ENCODE measurements at places on chromosomes 2 and 18.

DNA sequence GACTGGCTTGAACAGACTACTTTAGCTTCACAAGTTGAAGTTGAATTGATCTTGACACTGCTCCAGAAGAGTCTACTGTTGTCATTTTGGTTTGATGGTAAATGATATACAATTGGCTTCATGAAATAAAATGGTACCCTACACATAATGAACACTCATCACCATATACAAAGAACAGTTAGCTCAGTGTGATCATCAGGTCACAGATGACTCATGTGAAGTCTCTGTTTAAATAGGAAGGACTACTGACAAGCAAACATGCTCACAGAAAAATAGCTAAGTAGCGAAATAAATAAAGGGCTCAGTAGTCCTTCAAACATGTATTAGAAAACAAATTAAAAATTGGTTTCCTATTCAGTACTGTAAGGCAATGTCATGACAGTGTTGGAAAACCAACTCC is 96.2 kb downstream of the MEIS1 start:
- no peak for DNase-seq

DNA sequence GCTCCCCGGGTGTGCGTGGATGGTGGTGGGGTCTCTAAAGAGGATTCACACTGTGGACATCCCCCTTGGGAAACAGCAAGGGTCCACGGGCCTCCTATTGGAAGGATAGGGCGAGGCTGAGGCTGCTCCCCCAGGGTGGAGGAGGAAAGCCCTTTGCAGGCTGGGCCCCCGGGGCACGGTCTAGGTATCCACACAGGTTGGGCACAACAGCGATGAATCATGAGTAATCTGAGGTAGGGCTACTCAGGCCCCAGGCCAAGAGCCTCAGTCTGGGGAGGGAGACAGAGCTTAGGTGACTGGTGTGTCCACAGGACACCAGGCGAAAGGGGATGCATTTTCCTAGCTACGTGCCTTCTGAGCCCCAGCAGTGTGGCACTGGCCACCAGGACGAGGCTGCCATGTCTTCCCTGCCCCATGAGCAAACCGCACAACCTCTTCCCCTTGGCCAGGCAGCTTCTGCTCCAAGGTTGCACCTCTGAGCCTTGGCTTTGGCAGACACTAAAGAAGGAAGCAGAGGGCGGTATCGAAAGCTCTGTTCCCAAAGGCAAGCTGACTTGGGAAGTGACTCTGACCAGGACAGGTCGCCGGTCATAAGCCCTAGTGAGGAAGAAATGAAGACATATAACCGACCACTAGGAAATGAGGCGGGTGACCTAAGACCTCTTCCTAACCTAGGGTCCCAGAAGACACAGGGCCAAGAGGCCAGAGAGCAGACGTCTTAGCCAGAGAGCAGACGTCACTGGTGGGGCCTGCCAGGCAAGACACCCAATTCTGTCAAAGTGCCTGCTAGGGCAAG is 14.6 kb upstream of the SEMA4C start:
- DNase-seq: no peak

GRCh38 chr2:201969938-201970785 is 63.5 kb upstream of the FZD7 start:
- DNase-seq: no peak

DNA sequence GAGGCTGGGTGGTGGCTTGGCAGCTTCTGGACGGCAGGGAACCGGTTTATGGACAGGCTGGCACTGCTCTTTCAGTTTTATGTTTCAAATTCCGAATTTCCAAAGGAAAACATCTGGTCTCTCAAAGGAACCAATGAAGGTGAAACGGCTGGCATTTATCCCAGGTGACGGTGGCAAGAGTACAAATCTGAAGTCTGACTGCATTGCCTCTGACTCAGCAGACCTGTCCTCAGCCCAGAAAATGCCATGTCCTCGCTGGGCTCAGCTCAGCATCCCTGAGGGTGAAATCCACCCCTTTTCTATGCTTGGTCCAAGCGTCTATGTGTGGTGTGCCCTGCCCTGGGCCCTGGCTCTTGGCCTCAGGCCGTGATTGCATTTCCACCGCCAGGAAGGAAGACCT is 38.1 kb downstream of the NAPG start:
- no peak for DNase-seq

GRCh38 chr18:12886498-12887126 is 2.6 kb upstream of the PTPN2 start:
- peak; percentile 42 for DNase-seq

- no peak for DNase-seq
Measured at GRCh38 chr2:152488075-152488474, 153.1 kb downstream of the FMNL2 start.

- DNase-seq: no peak
Measured at GRCh38 chr2:144366825-144367429, 153.0 kb downstream of the ZEB2 start.

DNA sequence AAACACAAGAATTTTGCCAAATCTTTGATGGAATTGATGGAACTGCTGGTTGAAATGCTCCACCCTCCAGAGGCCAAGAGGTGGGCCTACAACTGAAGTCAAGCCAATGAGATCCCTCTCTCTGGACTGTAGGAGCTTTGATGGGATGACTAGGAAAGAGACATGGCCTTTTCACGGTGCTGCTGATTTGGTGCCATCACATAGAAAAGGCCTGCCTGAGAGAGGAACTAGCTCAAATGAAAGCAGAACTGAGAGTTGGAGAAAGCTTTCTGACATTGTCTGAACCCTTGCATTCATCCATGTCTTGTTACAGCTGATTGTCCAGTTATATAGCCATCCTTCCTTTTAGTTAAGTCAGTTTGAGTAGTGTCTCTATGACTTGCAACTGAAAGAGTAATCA is 283.8 kb upstream of the LYPD1 start:
- no peak for DNase-seq

DNA sequence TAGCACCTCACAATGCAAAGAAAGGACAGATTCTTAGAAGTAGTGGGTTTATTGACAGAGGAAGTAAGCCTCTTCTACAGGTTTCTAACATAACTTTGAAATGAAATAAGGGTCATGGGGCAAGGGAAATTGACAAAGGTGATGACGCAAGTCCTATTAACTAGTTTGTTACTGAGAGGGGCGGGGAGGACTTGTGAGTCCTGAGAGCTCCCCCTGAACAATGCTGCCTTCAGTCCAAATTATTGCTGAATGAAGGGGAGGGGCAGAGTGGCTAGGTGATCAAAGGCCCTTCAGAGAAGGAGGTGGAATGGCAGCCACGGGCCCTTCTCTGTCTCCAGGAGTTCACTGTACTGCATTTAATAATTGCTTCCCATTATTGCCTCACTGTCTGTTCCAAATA is 390.0 kb downstream of the MEIS1 start:
- no peak for DNase-seq

- no peak for DNase-seq
Measured at GRCh38 chr2:230564805-230565779, 147.6 kb upstream of the CAB39 start.

- no peak for DNase-seq
Measured at GRCh38 chr18:27728659-27729058, 448.3 kb downstream of the CDH2 start.

GRCh38 chr2:164839914-164840457 is 1.6 kb downstream of the COBLL1 start:
- no peak for DNase-seq

DNA sequence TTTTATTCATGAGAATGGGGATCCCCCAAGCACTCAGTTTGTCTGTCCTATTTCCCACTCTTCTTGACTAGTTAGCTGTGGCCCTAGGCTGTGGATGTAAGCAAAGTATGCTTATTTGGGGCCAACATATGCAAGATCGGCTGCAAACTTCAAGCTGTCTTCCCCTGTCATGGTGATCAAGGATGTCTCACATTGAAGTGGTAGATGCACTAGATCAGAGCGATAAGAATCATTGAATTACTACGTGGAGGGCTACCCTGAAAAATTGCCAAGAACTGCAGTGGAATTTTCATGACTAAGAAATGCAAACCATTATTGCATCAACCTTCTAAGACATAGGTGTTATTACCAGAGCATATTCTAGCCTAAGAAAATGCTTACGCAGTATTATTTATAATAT is 527.4 kb downstream of the RNF144A start:
- DNase-seq: no peak

DNA sequence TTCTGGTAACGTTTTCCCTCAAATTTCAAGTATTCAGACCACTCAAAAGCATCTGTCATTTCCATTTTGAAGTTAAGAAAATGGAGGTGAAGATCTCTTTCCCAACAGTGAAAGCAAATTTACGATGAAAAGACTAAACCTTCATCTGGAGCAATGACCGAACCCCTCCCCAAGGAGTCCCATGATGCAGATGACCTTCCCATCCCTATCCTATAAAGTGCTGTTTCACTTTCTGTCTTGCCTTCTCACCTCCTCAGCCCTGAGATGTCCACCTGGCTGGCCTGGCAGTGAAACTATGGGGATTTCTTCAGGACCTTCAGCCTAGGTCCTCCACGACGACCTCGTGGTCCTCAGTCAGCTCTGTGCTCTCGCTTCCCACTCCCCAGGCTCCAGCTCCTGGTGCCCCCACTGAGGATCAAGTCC is 925 bp upstream of the NPC1 start:
- no peak for DNase-seq

DNA sequence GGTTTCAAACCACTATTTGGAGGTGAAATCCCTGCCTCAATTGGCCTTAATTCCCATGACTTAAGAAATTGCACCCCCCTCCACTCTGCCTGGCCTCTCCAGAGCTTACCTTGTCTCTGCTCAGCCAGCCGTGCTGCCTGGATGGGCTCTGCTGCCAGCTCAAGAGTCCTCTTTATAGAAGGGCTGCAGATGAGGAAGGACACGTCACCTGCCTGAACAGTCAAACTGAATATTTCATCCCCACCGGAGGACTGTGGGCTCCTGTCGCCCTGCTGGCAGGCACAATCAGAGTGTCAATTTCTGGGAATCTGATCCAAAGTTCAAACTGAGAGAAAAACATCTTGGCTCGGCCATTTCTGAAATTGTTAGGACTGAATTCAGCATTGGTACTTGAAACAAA is at the start of gene OTOS:
TSS of gene OTOS (minus strand) at position 148 of the 400 bp plus-strand sequence. CDS start 332 bp downstream, outside the sequence.
- DNase-seq: no peak

- DNase-seq: no peak
Measured at GRCh38 chr2:127154396-127154795, 47.4 kb upstream of the BIN1 start.

DNA sequence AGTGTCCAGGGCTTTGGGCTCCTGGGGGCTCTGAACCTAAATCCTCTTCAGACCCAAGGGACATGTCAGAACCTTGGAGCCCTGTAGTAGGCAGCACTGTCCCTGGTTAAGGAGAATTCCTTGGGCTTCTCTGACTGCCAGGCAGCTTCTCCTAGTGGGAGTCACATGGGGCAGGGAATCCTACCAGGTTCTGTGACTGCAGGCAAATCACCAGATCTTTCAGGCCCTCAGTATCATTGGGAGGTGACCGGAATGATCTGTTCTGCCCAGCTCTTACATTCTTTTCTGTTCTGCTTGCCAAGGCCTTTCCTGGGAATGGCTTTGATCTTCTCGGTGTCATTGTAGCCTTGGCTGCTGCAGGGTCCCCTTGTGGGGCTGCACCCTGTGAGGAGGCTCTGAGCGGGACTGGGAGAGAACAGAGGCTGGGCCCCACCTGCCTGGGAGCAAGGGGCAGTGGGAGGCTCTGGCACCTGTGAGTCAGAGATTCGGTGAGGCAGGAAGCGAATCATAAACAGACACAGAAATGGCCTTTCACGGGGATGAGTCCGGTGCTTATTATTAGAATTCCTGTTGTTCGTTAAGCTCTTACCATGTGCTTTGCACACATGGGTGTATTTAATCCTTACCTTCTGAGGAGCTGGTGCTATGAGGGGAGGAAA is 14.1 kb downstream of the CEP68 start:
- DNase-seq: no peak

DNA sequence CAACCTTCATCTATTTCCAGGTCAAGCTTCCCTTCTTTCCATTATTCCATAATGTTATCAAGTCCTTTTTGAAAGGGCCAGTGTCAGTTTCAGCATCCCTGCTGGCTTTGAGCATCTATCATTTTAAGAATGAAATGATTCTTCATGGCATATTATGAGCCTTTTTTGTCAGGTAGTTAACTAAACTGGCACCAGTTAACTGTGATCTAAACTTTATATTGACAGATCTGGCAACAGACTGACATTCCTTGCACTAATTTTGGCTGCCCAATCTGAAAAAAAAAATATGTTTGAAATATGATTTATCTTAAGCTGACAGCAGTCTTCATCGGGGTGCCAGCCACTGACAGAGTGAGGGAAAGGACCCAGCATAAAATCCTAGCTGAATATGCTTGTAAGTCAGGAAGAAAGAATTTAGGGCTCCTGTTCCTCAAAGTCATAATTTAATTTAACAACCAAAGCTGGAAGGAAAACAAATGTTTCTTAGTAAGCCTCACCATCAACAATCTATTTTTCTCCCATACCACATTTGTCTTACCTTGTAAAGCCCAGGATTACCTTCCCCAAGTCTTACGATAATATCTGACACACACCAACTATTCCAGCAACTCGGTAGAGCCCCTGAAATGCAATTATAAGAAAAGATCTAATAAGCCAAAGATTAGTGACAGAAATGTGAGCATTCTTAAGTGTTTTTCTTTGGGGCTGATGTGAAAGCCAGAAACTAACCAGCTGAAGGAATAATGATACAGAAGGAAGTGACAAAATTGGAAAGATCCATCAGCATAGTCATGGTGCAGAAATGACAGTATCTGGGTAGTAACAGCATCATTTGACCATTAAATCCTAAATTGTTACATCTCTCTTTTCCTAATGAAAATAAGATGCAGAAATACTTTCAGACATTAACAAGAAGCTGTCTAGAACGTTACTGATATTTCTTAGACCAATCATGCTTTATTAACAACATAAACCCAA is 228.1 kb downstream of the RBM43 start:
- DNase-seq: peak; percentile 82

GRCh38 chr2:25131567-25132298 is 36.6 kb downstream of the POMC start:
- DNase-seq: no peak

DNA sequence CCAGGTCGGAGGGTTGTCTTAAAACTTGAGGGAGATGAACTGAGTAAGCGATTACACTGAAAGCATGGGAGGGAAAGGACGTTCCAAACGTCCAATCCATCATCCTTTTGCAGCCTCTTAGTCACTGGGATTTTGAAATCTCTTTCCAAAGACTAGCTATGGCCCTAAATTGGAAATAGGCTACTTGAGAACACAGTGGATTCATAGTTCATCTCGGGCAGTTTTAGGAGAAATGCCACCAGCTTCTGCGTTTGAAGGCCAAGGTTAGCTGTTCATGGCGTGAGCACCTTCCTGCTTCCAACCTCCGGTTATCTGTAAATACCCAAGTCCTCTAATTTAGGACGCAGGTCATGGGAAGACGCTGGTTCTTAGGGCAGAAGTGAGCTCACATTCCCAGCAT is 821 bp upstream of the EML6 start:
- no peak for DNase-seq

DNA sequence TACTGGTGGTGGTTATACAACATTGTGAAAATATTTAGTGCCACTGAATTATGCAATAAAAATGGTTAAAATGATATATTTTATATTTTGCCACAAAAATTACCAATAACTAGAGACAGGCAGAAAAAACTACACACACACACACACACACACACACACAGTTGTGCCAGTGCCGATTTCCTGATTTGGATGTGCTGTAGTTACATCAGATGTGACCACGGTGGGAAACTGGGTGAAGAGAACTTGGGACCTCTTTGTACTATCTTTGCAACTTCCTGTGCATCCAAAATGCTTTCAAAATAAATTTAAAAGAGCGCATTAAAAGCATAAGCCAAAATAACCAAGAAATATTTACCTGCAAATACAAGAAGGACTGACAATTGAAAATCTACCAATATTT is 61.6 kb upstream of the CCBE1 start:
- DNase-seq: no peak

All from SK-N-DZ (cell line).